Fibroblast of skin of left biceps (primary cell): ENCODE measurements at places on chromosomes 3 and 15.

DNA sequence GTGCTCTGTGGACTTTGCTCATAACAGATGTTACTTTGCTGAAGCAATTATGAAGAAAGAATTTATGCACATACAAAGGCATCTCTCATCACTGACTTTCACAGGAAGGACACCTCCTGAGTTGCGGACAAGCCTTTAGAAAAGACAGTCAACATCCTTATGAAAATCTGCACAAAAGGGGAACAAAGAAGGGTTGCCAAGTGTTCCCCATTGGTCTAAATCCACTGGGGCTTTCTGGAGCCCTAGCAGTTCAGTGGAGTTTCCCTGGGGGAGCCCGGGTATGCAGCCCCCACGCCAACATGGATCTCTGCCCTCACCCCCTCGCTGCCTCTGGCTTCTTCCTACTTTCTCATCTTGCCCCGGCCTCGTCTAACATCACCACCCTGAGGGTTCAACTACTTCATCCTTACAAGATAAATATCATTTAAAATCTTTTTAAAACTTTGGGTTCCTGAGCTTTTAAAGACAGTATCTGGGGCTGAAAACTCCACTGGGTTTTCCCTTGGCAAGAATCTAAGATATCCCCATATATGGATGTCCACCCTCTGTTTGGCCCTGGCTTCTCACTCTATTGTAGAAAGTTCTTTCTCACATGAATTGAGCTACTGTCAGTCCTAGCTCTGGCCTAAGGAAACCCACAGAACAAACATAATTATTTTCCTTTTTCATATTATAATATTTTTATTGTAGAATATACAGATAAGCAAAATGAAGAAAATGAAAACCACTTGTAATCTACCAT is 207.9 kb upstream of the RGMA start:
- no peak for DNase-seq

DNA sequence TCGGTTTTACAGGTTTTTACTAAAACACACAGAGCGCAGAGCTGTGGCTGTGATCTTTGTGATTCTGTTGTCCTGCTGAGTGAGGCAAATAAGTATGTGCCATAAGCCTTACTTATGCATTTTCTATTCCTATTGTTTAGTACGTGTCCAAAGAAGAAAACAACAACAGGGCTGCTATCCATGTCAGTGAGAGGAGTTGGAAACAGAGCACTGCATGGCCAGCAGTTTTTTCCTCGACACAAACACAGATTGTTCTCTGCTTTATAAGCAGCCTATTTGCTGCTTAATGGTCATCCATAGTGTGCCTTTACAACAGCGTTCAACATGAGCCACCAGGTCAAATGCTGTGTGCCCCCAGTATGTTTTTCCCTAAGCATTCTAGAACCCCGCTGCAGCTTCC is 79.8 kb downstream of the SHQ1 start:
- DNase-seq, result no peak

DNA sequence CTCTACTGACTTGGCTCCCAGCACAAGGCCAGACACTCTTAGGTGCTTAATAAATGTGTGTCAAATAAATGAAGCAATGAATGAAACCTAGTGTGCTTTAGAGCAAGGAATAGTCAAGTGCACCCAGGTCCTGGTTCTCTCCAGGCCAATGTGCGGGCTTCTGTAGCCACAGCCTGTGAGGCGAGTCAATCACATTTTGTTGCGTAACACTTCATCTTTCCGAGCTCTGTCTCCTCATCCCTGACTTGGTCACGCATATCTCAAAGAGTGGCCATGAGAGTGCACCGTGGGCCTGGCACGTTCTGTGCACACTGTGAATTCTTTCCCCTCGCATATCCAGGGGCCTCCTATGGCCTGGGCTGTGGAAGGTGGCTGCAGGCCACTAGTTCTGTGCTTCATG is 11.4 kb upstream of the SH3GL3 start:
- no peak for DNase-seq

- no peak for DNase-seq
Observed at GRCh38 chr3:23217872-23218554, 14.9 kb downstream of the UBE2E2 start.

GRCh38 chr3:32229565-32229964 is 8.9 kb upstream of the CMTM8 start:
- DNase-seq, result no peak

GRCh38 chr15:59632714-59633113 is 21.1 kb downstream of the GCNT3 start:
- DNase-seq, result no peak

DNA sequence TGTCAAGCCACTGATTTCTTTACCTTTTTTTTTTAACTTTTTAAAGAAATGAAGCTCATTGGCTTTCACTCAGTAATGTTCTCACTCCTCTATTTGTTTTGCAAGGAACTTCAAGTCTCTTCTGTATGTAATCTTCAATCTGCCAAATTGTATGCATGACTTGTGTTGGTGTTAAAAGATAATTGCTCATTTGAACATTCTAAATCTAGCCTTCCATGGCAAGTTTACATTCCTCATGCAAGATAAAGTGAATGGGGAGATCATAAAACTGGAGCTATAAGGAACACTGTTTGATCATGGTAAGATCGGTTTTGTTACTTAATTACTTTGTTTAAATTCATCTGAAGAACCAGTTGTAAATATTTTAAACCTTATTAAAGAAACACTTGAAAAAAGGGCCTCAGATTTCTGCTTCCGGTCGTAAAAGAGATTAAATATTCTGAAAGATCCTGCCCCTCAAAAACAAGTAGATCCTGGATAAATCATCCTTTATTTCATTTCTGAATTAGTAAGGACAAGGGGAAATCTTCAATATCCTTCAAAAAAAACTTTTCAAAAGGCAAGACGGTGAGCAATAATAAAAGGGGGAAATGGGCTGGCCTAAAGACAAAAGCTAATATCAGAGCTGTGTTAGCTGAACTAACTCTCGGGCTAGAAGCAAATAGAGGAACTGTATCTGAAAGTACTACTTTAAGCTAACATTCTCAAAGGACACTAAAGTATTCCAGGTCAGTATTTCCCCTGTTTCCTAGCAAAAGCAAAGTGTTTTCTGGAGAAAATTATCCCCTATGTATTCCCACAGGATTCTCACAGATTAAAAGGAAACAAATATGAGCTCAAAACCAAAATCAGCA is 107.0 kb upstream of the ATP11B start:
- DNase-seq, result no peak

DNA sequence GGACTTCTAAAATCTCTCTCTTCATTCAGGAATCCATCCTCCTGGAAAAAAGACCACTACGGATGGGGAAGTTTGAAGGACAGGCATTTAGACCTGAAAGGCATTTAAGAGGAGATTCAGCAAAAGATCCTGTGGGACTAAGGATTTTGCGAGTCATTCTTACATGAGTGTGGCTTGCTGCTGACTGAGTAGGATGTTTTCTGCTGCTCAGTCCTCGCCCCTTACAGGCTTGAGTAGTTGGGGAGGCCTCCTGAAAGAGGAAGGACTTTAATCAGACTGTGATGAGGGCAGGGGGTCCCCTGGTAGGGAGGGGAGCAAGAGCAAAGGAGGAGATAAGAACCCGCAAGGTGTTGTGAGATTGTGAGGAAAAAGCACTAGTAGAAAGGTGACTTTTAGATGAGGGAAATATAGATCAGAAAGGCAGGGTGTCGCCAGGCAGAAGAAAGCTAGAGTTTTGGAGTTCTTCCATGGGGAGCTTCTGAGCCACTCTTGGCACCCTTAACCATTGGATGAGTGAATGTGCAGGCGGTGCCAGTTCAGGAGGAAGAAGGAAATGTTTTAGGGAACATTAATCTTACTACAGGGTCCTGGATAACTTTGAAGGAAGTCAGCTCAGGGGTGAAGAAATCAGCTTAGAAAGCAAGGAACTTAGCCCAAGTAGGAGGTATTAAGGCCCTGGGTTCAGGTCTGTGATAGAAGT is 171.1 kb downstream of the RORA start:
- no peak for DNase-seq

DNA sequence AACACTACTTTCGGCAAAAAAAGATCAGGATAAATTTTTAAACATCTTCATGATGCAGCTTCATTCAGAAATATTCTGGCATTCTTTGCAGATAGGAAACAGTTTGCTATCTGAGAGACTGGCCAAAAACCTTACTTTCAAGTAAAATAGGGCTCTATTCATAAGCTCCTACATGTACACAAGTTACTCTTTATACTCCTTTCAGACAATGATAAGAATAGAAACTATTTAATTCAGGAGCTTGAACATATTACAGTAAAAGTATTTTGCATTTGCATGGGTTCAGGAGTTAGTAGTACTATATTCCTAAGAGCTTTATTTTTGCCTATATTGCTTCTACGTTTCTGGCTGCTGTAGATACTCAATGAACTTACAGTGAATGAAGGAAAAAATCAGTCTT is 70.5 kb downstream of the PLOD2 start:
- no peak for DNase-seq

DNA sequence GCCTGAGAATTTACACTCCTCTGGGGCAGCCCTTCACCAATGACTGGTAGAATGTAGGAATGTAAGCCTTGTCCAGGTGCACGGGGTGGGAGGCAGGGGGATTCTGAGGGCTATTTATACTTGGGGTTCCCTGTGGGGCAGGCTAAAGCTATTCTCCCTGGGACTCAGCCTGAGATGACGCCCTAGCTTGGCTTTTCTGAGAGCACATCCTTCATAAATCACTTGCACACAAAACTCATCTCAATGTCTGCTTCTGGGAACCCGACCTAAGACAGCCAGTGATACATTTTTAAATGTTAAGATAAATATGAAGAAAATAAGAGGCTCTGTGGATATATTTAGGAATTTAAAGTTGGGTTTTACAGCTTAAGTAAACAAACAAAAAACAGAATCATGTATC is 16.6 kb downstream of the TMEM158 start:
- DNase-seq, result no peak

DNA sequence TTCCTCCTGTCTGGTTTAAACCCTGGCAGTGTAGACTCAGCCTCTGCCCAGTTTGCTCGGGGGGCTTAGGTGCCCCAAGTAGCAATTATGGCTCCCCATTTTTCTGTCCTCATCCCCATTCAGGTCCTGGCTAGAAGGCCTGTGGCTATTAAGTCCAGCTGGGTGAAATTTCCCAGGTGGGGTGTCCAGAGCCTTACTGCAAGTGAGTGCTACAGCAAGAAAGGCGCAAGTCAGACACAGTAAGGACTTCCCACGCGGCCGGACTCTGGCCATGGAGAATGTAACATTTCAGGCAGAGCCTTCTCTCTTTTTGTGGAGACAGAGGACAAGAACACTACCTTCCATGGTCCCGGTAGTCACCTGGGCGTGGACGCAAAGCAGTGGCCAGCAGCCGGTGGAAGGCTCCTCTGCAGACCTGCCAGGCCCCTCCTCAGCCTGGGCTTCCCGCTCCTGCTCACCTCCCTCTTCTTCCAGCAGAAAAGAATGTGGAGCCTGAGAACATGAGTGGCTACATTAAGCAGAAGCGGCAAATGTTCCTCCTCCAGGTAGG is 23.3 kb downstream of the CFAP100 start:
- DNase-seq, result no peak

DNA sequence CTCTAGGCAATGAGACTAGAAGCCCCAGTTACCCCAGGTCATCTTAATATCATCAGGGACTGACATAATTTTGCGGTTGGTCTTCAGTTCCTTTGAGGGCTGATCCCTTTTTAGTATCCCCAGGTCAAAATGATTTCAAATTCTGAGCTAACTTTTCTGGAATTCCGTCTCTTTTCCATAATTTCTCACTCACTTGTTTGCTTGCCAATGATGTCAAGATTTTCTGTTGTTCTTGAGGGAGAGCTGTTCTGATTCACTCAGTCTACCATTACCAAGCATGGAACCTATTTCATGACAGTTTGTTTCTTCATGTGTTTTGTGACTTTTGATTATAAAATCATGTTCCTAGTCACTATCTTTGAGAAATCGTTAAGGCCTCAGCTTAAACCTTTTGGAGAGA is 190.5 kb upstream of the LYSMD4 start:
- no peak for DNase-seq

DNA sequence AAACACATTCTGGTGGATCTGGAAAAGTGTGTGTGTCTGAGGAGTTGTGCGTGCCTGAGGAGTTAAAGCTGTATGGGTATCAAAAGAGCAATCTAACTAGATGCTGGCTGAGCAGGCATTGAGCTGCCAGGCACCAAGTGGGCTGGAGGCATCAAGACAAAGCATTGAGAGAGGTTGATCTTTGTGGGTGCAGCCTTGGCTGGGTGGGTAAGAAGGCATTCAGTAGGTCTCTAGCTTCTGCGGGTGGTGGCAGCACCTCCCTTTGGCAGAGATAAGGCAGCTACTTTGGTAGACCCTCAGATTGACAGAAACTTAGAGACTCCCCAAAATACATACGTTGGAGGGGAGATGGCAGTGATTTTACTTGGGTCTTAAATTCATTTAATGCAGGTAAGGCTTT is 15.8 kb upstream of the TMEM212 start:
- DNase-seq, result no peak

DNA sequence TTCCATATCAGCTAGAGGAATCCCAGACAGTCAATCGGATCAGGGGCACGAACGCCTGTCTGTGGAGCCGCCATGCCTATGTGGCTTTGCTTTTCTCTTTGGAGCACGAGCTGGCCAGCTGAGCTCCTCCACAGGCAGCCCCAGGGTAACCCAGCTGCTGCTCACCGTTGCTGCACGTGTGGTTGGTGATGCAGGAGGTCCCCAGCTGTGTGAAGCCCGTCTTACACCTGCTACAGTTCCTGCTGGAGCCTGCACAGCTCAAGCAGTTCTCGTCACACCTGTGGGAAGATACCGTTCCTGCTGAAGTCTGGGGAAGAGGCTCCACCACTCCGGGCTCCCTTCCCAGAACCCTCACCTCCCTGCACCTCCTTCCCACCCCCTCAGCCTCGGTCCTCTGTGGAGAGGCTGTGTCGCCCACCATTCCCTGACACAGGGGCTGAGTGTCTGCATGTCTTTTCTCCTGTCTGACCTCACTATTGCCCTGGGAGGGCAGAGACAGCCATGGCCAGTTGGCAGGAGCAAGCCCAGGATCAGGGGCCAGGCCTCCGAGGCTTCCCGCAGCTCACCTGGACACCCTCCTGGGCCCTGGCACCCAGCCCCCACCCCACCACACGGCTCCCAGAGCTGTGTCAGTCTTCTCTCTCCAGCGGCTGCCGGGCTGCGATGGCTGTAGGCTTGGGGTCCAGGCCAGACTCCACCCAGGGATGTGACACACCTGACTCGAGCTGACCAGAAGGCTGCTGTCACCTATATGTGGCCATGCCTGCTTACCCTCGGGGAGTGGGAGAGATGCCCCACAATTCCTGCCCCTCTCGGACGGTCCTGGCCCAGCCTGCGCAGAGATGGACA is 12.2 kb upstream of the SNRPA1 start:
- no peak for DNase-seq

- DNase-seq, result no peak
Observed at GRCh38 chr3:77917225-77917624, 877.3 kb downstream of the ROBO2 start.

DNA sequence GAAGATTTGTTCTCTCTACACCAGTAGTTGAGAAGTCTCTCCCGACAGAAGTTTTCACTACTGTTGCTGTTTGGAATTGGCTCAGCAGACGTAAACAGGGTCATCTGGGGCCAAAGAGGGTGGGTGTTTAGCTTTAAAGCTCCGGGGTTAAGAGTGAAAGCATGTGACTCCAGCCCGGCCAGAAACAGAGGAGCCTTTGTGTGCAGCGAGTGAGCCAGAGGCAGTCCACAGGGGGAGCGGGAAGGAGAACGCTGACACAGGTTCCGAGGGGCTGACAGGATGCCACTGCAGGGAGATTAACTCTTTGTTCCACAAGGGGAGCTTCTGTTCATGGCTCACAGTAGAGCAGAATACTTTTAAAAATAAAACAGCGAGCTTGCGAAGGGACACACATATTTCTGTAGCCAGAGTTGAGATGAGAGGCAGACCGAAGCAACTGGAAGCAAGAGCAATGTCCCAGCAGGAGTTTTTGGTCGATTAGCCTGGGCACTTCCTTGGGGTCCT is 26.9 kb downstream of the BMF start:
- DNase-seq, result no peak

GRCh38 chr3:38059148-38059547 is 20.1 kb downstream of the DLEC1 start:
- DNase-seq, result no peak
